ENCODE measurements at places on chromosomes 11 and 22.

- DNase-seq: no peak
Observed at GRCh38 chr11:17508791-17509190, 32.1 kb upstream of the ABCC8 start.

DNA sequence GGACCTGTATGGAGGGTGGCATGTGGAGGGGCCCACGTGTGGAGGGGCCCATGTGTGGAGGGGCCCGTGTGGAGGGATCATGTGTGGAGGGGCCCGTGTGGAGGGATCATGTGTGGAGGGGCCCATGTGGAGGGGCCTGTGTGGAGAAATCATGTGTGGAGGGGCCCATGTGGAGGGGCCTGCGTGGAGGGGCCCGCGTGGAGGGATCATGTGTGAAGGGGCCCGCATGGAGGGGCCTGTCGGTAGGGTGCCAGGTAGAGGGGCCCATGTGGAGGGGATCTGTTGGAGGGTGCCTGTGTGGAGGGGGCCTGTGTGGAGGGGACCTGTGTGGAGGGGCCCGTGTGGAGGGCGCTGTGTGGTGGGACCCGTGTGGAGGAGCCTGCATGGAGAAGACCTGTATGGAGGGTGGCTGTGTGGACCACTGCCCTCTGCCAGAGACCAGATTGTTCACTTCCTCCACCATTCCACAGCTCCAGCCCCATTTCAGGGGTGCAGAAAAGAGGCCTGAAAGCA, 47.0 kb downstream of the IGLL5 start:
- DNase-seq: no peak

DNA sequence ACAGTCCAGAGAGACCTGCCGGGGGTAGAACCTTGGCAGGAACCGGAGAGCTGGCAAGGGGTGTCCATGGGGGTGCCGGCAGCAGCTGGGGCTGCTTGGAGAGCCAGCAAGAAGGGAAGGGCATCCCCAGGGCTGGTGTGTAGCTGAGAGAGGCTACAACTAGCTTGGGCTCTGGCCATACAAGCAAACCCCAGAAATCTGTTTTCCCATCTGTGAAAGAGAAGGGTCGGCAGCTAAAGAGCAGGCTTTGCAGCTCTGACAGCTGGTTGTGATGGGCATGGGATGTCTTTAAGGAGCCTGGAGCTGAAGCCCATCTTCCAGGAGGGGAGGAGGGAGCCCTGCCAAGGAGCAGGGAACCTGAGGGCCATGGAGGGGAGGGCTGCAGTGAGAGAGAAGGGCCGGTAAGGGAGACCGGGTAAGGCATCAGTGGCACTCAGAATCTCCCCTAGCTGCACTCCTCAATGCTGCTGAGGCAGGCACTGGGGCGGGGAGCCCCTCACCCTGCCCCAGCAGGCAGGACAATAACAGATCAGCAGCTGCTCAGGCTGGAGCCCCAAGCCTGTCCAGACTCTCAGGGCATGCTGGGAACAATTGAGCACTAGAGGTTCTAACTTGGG, 3.9 kb downstream of the CHST1 start:
- DNase-seq: no peak

GRCh38 chr22:37752189-37753087, 55.3 kb upstream of the GCAT start:
- DNase-seq: no peak

DNA sequence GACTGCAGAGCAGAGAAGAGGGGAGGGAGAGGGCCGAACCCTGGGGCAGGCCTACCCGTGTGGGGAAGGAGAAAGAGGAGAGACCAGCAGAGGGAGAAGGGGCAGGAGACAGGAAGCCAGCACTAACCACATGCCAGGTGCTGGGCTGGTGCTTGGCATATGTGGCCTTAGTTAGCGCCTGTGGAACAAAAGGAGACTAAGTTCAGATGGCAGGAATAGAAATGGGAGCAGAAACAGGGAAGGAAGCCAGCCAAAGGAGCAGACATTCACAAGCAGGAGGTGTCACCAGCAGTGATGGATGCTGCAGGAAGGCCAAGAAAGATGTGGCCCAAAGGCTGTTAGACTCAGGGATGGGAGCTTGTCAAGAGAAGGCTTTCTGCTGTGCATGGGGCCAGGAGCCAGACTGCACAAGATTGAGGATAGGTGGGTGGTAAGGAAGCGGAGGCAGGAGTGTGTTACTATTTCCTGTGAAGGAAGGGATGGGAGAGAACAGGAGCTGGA, 26.7 kb downstream of the TREH start:
- DNase-seq: no peak

DNA sequence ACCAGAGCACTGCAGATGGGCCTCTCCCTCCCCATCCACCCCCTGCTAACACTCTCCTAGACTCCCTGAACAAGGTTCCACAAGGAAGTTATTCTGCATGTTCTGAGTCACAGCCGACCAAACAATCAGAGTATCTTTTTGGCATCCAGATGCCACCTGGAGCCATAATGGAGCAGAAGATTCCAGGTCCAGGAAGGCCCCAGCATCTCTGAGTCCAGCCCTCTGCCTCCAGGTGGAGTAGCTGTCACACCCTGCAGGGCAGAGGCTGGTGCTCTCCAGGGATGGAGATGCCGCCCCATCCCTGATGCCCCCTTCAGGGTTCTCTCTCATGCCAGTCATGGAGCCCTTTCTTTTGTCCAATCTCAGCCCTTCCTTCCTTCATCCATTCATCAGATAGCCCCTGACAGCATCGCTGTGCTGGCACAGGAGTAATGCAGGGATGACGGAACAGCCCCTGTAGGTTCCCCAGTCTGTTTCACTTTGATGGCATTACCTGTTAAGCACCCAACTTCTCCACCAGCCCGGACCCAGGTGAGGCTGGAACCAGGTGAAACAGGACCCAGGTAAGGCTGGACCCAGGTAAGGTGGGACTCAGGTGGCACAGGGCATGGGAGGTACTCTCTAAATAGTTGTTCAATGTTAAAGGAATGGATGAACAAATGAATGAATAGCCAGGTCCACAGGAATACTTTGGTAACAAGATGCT, 20.1 kb upstream of the TSKU start:
- no peak for DNase-seq

DNA sequence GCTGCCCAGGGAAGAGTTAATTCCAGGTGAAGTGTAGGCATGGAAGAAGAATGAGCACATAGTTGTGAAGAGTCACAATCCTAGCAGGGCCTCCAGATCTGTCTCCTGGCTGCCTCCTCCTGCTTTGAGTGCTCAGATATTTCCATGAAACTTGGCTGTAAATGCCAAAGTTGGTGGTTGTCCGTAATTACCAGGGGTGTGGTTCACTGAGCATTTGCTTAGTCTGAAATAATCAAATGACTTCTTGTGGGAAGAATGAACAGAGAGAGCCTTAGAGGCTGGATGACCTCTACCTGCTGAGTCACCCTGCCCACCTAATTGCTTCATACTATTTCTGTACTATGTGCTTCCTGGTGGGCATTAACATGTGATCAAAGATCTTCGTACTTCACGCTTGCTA, 50.9 kb downstream of the APIP start:
- no peak for DNase-seq

DNA sequence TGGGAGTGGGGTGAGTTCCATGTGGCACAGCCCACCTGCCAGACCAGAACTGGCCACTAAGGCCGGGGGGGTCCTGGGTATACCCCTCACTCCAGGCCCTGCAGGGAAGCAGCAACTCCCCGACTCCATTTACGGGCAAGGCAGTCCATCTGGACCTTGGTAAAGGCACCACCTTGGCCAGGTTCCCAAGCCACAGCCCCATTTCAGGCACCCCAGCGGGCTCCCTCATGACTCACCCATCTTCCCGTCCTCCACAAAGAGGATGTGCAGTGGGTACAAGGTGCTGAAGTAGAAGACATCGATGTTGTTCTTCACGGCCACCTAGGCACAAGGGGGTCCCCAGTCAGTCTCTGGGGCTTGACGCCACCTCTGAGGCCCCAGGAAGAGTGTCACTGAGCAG, 15.7 kb upstream of the RASL10A start:
- no peak for DNase-seq

GRCh38 chr22:26713823-26714449, 56.5 kb downstream of the MIAT start:
- no peak for DNase-seq

DNA sequence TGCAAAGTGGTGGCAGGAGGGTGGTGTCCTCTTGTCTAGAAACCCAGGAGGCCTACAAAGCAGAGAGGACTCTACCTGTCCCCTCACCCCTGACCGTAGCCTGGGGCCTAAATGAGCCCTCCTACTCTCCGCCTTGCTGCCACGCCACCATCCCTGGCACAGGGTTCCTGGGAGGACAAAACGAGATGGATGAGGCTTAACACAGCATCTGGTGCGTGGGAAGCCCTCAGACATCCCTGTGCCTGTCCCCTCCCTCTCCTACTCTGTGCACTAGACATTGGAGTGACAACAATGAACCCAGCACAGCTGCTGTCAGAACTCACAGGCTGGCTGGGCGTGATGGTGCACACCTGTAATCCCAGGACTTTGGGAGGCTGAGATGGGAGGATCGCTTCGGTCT, 36.4 kb upstream of the DKK3 start:
- no peak for DNase-seq

GRCh38 chr22:42977569-42977968, 37.4 kb downstream of the PACSIN2 start:
- no peak for DNase-seq
